ENCODE measurements at places on chromosomes 16 and 17. TPM values are rescaled to one million over a fixed set of nuclear protein-coding genes. Genes with fewer than 3 reads are reported as not detected.

Gene NATD1
- 1.8 TPM for total RNA-seq

Gene C1QTNF1
- not detected for total RNA-seq

Gene ODF4
- not detected for total RNA-seq

Gene CHRNE
- total RNA-seq, result 0.69 TPM

Gene ZPBP2
- 0.53 TPM for total RNA-seq

Gene JUP
- total RNA-seq, result 0.32 TPM

Gene TMEM100
- not detected for total RNA-seq

Gene STX1B
- 0.95 TPM for total RNA-seq

Gene TAT
- not detected for total RNA-seq

Gene OMG
- total RNA-seq, result 0.26 TPM

Gene SLC47A2
- total RNA-seq, result not detected

Gene TEKT5
- total RNA-seq, result 2.4 TPM

Gene HOXB9
- 0.58 TPM for total RNA-seq

Data from activated T-helper 17 cell treated with anti-CD3 and anti-CD28 coated beads, Interleukin-2, amount 50 U/mL, for 72 hours (primary cell).